ENCODE measurements at places on chromosomes 3 and 15. TPM values are rescaled to one million over a fixed set of nuclear protein-coding genes. Genes with fewer than 3 reads are reported as not detected.

The ITPKA gene
- total RNA-seq: 29.9 TPM

The LIPC gene
- not detected for total RNA-seq

The ZWILCH gene
- 6.1 TPM for total RNA-seq

The GAP43 gene
- total RNA-seq: 1.4 TPM

The ALDH1L1 gene
- 17.4 TPM for total RNA-seq

The GPR27 gene
- 2.6 TPM for total RNA-seq

The KLHL6 gene
- 3.5 TPM for total RNA-seq

The GNB4 gene
- 81.3 TPM for total RNA-seq

The CACNA2D3 gene
- not detected for total RNA-seq

The APEH gene
- 104 TPM for total RNA-seq

The GLDN gene
- total RNA-seq: not detected

The C3orf62 gene
- total RNA-seq: 4.7 TPM

All from stomach (tissue), 19 donors.